ENCODE measurements at places on chromosomes 1 and 21. TPM values are rescaled to one million over a fixed set of nuclear protein-coding genes. Genes with fewer than 3 reads are reported as not detected.

Gene DNMT3L
- total RNA-seq, result not detected

Gene JAK1
- 51.6 TPM for total RNA-seq

Gene GBP5
- total RNA-seq, result 0.20 TPM

Gene HSPB7
- 0.65 TPM for total RNA-seq

Gene POU3F1
- 0.08 TPM for total RNA-seq

Gene FMOD
- 13.6 TPM for total RNA-seq

Gene MAGOH
- 16.7 TPM for total RNA-seq

Gene KLHDC8A
- 0.81 TPM for total RNA-seq

Gene HIVEP3
- 3.0 TPM for total RNA-seq

Gene AK2
- total RNA-seq, result 46.5 TPM

Gene MAN1C1
- total RNA-seq, result 3.9 TPM

Gene FBLIM1
- 23.9 TPM for total RNA-seq

- no peak overlapping the region for H3K27ac ChIP-seq
- DNase-seq, result no peak
- H3K27me3 ChIP-seq, result no peaks in the 10 kb centered on the region
Observed at GRCh38 chr1:199297174-199297573, 658.3 kb downstream of the PTPRC start.

GRCh38 chr1:41811051-41811795, 107.5 kb downstream of the HIVEP3 start:
- no peaks in the 10 kb centered on the region for H3K27me3 ChIP-seq
- no peak overlapping the region for H3K4me3 ChIP-seq
- H3K4me1 ChIP-seq, result no peaks in the 10 kb centered on the region
- no peak for DNase-seq
- no peaks in the 10 kb centered on the region for H3K36me3 ChIP-seq

DNA sequence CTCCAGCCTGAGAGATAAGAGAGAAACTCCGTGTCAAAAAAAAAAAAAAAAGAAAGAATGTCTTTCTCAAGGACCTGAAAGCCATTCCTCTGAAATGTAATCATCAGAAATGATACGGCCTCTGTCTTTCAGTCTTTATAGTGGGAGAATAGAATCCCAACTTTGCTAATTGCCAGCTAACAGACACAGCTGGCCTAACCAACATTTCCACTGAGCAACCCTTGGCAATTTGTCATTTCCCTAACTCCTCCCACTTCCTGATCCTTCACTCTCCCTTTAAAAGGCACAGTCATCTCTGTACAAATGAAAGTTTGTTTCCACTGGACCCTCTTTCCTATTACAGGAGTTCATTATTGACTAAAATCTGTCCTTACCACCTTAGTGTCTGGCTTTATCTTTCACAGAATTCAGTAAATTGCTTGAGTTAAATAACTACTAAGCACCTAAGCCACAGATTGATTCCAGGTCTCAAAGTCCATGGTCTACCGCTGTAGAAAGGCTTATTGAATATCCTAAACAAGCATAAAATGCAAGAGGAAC, 4.3 kb upstream of the CBR1 start:
- no peaks in the 10 kb centered on the region for H3K27me3 ChIP-seq
- no peak overlapping the region for H3K4me3 ChIP-seq
- H3K36me3 ChIP-seq, result no peaks in the 10 kb centered on the region
- no peak overlapping the region for H3K27ac ChIP-seq

DNA sequence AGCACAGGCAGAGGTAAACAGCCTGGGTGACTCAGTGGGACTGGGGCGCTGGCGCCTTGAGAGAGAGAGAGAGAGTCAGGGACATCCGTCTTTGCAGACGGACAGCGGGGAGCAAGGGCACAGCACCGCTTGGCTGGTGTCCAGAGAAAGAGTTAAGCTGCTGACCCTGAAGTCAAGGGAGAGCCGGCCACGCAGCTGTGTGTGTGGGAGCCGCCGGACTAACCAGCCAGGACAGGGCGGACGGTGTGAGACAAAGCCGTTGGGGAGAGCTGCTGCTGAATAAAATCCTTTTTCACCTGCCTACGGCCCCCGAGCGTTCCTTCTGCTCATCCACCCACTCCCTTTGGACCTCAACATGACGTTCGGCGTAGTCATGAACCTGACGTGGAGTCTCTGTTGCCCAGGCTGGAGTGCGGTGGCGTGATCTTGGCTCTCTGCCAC, 14.5 kb downstream of the CFAP74 start:
- H3K4me1 ChIP-seq, result no peaks in the 10 kb centered on the region
- peak overlapping the region; percentile 22 for H3K27ac ChIP-seq
- DNase-seq, result peak; percentile 57
- no peaks in the 10 kb centered on the region for H3K27me3 ChIP-seq
- H3K36me3 ChIP-seq, result no peaks in the 10 kb centered on the region
- no peak overlapping the region for H3K4me3 ChIP-seq

DNA sequence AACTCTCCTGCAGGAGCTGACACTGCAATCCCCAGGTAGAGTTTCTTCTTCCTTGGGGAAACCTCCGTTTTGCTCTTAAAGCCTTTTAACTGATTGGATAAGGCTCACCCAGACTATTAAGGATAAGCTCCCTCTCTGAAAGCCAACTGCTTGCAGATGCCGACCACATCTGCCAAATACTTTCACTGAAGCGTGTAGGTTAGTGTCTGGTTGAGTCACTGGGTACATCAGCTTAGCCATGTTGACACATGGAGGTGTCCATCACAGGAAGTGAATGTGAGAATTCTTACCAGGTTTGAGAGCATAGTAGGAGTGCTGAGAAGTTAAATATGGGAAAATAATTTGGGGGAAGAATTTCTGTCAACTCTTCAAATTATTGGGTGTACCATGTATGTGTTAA, 202.0 kb downstream of the AJAP1 start:
- no peaks in the 10 kb centered on the region for H3K36me3 ChIP-seq
- no peak for DNase-seq
- no peak overlapping the region for H3K27ac ChIP-seq
- H3K27me3 ChIP-seq, result no peaks in the 10 kb centered on the region
- H3K4me3 ChIP-seq, result no peak overlapping the region
- no peaks in the 10 kb centered on the region for H3K4me1 ChIP-seq

GRCh38 chr21:41888749-41889376, 9.7 kb upstream of the PRDM15 start:
- peaks cover 5% of the 10 kb centered on the region for H3K4me1 ChIP-seq
- no peaks in the 10 kb centered on the region for H3K36me3 ChIP-seq
- H3K27ac ChIP-seq, result no peak overlapping the region
- H3K4me3 ChIP-seq, result no peak overlapping the region
- no peak for DNase-seq

DNA sequence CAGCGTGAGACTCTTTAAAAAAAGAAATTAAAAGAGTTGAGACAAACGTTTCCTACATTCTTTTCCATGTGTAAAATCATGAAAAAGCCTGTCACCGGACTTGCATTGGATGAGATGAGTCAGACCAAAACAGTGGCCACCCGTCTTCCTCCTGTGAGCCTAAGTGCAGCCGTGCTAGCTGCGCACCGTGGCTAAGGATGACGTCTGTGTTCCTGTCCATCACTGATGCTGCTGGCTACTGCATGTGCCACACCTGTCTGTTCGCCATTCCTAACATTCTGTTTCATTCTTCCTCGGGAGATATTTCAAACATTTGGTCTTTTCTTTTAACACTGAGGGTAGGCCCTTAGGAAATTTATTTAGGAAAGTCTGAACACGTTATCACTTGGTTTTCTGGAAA, 31.2 kb downstream of the IFNAR1 start:
- no peak overlapping the region for H3K27ac ChIP-seq
- H3K36me3 ChIP-seq, result peaks cover 3% of the 10 kb centered on the region
- no peak overlapping the region for H3K4me3 ChIP-seq
- H3K27me3 ChIP-seq, result no peaks in the 10 kb centered on the region

GRCh38 chr1:198892065-198892464, 253.2 kb downstream of the PTPRC start:
- no peak overlapping the region for H3K27ac ChIP-seq
- H3K4me1 ChIP-seq, result peaks cover 6% of the 10 kb centered on the region
- no peaks in the 10 kb centered on the region for H3K27me3 ChIP-seq
- no peak for DNase-seq

DNA sequence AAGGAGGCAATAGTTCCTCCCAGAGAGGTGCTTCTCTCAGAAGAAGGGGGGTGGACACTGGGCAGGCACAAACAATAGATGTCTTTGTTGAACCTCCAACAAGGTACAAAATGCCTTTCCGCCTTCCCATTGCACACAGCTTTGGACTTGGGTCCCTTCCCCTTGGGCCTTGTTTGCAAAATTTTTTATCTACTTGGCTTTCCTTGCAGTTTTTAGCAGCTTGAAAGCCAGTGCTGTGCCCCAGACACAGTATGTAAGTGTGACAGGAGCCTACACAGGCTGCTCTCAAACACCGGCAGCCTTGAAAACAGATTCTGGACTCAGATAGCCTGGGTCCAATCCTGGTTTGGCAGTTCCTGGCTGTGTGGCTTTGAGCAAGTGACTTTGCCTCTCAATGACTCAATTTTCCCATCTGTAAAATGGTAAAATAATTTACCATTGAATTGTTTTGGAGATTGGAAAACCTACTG, 43.0 kb downstream of the ELAPOR1 start:
- H3K4me1 ChIP-seq, result peaks cover 54% of the 10 kb centered on the region
- no peak overlapping the region for H3K4me3 ChIP-seq
- no peaks in the 10 kb centered on the region for H3K27me3 ChIP-seq
- H3K36me3 ChIP-seq, result peaks cover 2% of the 10 kb centered on the region
- H3K27ac ChIP-seq, result peak overlapping the region; percentile 28
- DNase-seq, result no peak

- no peak overlapping the region for H3K4me3 ChIP-seq
- no peaks in the 10 kb centered on the region for H3K27me3 ChIP-seq
- H3K36me3 ChIP-seq, result no peaks in the 10 kb centered on the region
- H3K27ac ChIP-seq, result no peak overlapping the region
Observed at GRCh38 chr21:41835711-41836154, 43.4 kb downstream of the PRDM15 start.

GRCh38 chr1:24737368-24738117, 7.7 kb upstream of the CLIC4 start:
- H3K4me1 ChIP-seq, result no peaks in the 10 kb centered on the region
- no peak overlapping the region for H3K4me3 ChIP-seq
- H3K27me3 ChIP-seq, result no peaks in the 10 kb centered on the region
- no peak overlapping the region for H3K27ac ChIP-seq
- DNase-seq, result no peak

GRCh38 chr21:33811167-33812010, 104.2 kb downstream of the ATP5PO start:
- H3K4me1 ChIP-seq, result no peaks in the 10 kb centered on the region
- no peak overlapping the region for H3K4me3 ChIP-seq
- H3K36me3 ChIP-seq, result no peaks in the 10 kb centered on the region
- H3K27ac ChIP-seq, result no peak overlapping the region
- no peak for DNase-seq

- peak; percentile 36 for DNase-seq
- H3K4me1 ChIP-seq, result peaks cover 19% of the 10 kb centered on the region
- H3K27ac ChIP-seq, result peak within 1 kb of the TSS; percentile 77
- no peaks in the 10 kb centered on the region for H3K36me3 ChIP-seq
- peak within 1 kb of the TSS; percentile 60 for H3K4me3 ChIP-seq
- no peaks in the 10 kb centered on the region for H3K27me3 ChIP-seq
Observed at GRCh38 chr1:155173478-155174323, at the start of gene TRIM46. Gene TRIM46 (plus strand): TSS chr1:155173849. CDS start chr1:155173967, 118 bp downstream.

- no peaks in the 10 kb centered on the region for H3K36me3 ChIP-seq
- H3K27me3 ChIP-seq, result no peaks in the 10 kb centered on the region
- no peaks in the 10 kb centered on the region for H3K4me1 ChIP-seq
- no peak overlapping the region for H3K27ac ChIP-seq
- DNase-seq, result no peak
- no peak overlapping the region for H3K4me3 ChIP-seq
Observed at GRCh38 chr1:221815660-221816059, 73.8 kb upstream of the DUSP10 start.

All from pancreas (tissue), 10 donors.